NCI-H1930 (cell line): ENCODE measurements at places on chromosomes 11 and 22.

- DNase-seq, result no peak
Measured at GRCh38 chr22:19497245-19497644, 17.5 kb downstream of the CDC45 start.

- DNase-seq, result no peak
Measured at GRCh38 chr11:119030029-119030328, 698 bp downstream of the SLC37A4 start.

DNA sequence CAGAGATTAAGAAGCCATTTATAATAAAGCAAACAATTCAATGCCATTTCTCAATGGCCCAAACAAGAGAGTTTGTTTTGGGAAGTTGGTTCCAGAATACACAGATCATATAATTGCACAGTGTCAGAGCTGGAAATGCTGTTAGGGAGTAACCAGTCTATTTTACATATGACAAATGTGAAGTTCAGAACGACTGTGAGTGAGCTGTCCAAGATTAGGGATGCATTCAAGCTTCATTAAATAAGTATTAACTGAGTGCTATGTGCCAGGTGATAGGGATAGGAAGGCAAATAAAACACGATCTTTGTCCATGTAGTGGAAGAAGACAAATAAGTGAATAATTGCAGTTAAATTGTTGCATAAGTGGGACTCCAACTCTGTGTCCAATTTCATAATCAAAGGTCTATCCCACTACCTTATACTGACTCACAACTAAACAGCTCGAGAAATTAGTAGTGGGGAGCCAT, 33.1 kb upstream of the PICALM start:
- peak; percentile 33 for DNase-seq

GRCh38 chr11:68615657-68616056, 68.7 kb upstream of the GAL start:
- no peak for DNase-seq

DNA sequence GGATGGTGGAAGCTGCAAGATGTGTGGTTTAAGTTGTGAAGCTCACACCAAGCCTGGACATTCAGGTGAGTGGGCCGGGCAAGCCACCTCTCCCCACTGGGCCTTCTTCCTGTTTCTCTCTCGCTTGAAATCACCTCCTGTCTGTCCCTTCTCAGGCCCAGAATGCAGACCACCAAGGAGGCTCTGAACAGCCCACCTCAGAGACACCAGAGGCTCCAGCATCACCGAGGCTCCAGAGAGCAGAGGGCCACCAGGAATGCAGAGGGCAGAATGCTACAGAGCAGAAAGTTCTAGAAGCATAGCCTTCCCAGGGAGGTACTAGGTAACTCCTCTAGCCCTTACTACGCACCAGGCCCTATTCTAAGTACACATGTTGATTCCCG, 14.8 kb upstream of the IL2RB start:
- DNase-seq, result no peak

GRCh38 chr11:87174870-87175269, 137.1 kb downstream of the TMEM135 start:
- no peak for DNase-seq

GRCh38 chr11:115247953-115248352, 256.3 kb downstream of the CADM1 start:
- no peak for DNase-seq

DNA sequence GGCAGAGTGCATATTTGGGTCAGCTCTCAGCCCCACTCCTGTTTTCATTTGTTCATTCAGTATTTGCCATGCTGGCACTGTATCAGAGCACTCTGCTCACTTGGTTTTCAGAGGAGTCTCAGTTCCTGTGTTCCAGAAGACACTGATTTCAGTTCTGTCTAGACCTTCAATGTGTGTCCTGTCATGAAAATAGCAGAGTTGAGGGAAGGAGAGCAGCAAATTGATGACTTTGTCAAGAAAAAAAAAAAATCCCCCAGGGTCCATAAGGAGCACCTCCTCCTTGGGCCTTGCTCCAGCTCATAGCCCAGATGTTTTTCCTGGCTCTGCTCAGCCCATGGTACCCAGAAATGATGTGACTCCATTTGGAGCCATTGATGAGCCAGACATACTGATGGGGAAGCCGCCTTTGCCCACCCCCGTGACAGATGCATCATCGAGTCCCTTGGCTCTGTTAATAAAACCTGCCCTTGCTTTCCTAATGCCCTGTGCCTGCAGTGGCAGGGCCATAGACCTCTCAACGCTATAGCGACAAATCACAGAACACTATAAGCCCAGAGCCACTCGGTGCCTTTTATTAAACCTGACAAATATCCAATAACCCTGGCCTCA, 107.0 kb downstream of the PKNOX2 start:
- no peak for DNase-seq

DNA sequence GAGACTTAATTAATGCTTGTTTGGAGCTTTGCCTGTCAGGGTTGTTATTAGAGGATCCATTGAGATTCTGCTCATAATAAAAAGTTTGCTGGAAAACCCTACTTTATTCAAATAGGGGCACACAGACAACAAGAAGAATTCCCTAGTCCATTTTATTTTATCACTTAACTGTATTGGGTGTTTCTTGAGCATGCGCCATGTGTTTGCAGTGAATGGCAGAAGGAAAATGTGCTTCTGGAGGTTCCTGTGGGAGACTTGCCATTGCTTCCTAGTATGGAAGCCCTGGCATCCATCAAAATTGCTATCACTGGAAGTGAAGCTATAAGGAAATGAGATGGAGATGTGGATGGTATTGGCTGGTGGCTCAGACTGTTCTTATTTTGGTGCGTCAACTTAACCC, 106.6 kb upstream of the GALNT18 start:
- DNase-seq, result no peak

- DNase-seq, result no peak
Measured at GRCh38 chr22:48057116-48057835, 1294.8 kb downstream of the TBC1D22A start.

- no peak for DNase-seq
Measured at GRCh38 chr22:30266445-30267381, at the start of gene OSM. OSM (minus strand) TSS chr22:30266851; CDS start chr22:30266799, 52 bp downstream.

- DNase-seq, result no peak
Measured at GRCh38 chr11:28963187-28963586, 855.0 kb downstream of the METTL15 start.

- no peak for DNase-seq
Measured at GRCh38 chr11:119907878-119908572, 179.0 kb upstream of the NECTIN1 start.

GRCh38 chr11:114399490-114400215, 658 bp downstream of the C11orf71 start:
- peak; percentile 49 for DNase-seq

DNA sequence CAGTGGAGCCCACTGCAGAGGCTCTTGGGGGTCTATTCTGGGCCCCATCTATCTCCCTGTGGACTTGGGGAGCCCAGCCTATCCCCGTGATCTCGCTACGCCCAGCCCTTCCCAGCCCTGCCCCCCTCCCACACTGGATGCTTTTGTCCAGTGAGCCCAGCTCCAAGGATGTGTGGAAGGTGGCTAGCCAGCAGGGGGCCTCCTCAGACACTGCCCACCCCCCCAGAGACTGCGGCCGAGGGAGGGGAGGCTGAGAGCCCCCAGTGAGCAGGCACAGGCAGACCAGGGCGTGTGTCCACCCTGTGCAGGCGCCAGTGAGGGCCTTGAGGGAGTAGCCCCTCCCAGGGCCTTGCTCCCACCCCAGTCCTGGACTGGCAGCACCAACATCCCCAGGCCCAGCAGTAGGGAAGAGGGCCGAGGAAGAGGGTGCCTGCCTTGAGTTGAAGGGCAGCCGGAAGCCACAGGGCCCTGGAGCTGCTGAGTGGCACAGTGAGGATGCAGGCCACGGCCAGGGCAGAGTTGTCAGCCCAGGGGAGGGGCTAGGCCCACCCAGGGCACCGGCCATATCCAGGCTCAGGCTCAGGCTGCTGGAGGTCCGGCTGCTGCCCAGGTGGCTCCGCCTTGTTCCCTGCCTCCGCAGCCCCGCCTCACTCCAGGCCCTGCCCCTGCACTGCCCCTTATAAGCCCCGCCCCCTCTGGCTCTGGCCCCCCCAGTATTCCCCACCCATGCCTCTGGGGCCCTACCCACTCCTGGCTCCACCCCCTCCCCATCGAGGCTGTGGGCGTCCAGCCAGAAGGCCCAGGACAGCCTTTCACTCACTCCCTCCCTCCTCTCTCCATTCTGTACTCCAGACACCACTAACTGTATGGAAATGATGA, 28.0 kb downstream of the MOB2 start:
- no peak for DNase-seq

DNA sequence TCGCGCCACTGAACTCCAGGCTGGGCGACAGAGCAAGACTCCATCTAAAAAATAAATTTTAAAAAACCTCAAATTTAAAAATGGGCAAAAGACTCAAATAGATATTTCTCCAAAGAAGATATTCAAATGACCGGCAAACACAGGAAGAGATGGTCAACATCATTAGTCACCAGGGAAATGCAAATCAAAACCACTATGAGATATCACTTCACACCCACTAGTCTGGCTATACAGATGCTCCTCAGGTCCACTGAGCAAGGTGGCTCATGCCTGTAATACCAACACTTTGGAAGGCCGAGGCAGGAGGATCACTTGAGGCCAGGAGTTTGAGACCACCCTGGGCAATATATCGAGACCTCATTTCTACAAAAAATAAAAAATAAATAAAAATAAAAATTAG, 43.3 kb upstream of the SLC35C1 start:
- DNase-seq, result no peak

- no peak for DNase-seq
Measured at GRCh38 chr11:43138621-43139140, 173.1 kb upstream of the API5 start.

GRCh38 chr22:25898707-25899365, 156.8 kb downstream of the MYO18B start:
- DNase-seq, result no peak

- DNase-seq, result no peak
Measured at GRCh38 chr11:9901943-9902342, 238.1 kb downstream of the SWAP70 start.

- no peak for DNase-seq
Measured at GRCh38 chr22:26887456-26887855, 230.1 kb downstream of the MIAT start.

- no peak for DNase-seq
Measured at GRCh38 chr11:84865791-84866535, 761.2 kb downstream of the DLG2 start.

DNA sequence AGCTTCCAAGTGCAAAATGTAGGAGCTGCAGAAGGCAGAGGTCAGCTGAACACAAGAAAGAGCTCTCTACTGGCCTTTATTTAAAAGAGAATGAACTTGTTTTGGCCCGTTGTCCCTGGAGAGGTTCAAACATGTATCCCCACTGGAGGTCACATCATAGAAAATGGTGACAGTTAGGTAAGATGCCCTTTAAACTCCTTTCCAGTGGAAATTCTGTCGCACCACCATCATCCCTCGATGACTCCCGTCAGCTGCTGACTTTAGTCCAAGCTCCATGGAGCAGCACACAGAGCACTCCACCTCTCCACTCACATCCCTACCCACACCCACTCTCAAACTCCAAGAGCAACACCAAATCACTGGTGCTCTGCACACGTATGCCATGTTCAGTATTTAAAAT, 15.2 kb upstream of the P4HA3 start:
- no peak for DNase-seq

- no peak for DNase-seq
Measured at GRCh38 chr11:133052537-133052936, 479.8 kb downstream of the OPCML start.

- no peak for DNase-seq
Measured at GRCh38 chr11:111461460-111462235, 50.5 kb downstream of the BTG4 start.

GRCh38 chr11:46338988-46339666, 8.1 kb upstream of the DGKZ start:
- DNase-seq, result no peak

DNA sequence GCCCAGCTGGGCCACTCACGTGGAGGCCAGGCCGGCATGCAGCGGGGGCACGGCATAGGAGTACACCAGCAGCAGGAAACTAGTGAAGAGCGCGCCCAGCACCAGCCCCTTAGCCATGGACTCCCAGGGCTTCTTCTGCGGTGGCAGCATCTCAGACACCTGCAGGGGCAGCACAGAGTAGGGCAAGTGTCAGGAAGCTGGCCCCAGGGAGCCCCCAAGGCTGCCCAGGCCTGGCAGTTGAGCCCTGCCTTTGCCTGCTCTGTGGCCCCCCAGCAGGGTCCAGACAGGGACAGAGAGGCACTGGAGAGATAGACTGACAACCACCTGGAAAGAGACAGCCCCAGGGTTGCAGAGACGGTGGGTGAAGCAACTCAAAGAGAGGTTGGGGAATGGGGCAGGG, 10.7 kb upstream of the SEC14L6 start:
- DNase-seq, result no peak

- DNase-seq, result no peak
Measured at GRCh38 chr11:118051611-118052461, 25.0 kb upstream of the TMPRSS4 start.

- DNase-seq, result peak; percentile 88
Measured at GRCh38 chr11:3854977-3855807, at the start of gene STIM1. STIM1 (plus strand) TSS chr11:3855664; CDS start chr11:3856271, 607 bp downstream.

DNA sequence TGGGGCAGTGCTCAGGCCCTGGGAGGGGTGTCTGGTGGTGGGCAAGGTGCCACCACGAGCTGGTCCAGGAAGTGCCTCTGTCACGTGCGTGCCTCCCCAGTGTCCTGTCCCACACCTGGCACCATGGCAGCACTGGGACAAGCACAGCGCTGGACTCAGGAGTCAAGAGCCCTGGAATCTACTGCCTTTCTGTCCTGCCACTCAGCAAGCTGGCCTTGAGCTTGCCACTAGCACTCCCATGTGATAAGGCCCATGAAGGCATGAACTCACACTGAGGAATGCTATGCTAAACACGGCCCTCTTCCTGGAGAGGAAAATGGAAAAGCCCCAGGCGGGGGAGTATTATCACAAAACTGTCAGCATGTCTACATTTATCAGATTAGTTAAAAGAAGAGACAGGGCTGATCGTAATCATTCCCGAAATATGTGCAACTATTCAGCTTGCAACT, 50.7 kb upstream of the SLC35C1 start:
- no peak for DNase-seq

- no peak for DNase-seq
Measured at GRCh38 chr11:877565-877964, 33.0 kb downstream of the CHID1 start.

- DNase-seq, result no peak
Measured at GRCh38 chr22:22033803-22034468, 51.3 kb upstream of the TOP3B start.

GRCh38 chr11:24005202-24005876, 491.5 kb upstream of the LUZP2 start:
- no peak for DNase-seq

DNA sequence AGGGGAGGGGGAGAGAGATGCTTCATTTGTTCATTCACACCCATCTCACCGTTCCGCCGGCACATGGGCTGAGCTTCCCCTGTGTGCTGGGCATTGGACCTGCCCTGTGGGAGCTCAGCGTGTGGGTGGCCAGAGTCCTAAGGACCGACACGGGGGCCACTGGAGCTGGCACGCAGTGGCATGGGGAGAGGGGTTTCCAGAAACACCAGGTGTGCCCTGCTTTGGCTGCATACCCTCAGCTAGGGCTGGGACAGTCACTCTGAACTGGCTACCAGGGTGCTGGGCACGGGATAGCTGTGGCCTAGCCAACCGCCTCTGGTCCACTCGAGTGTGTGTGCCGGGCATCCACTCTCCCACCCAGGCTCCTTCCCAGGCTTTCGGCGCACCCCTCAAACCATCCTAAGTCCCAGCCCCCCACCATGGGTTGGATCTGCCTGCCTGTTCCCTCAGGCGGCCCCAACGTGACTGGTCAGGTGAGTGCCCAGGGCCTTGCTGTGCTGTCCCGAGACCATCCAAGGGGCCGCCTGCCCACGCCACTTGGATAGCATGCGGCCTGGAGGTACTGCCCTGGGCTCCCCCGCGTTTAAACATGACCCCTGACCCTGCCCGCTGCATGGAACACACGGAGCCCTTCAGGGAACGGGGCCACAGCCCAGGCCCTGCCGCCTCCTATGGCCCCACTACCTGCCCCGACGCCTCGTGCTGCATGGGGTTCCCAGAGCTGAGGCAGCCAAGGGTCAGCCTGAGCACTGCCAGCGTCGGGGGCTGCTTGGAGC, 51.6 kb upstream of the LINC01488 start:
- no peak for DNase-seq
